Caco-2 (cell line): ENCODE measurements at places on chromosomes 13 and 19. TPM values are rescaled to one million over a fixed set of nuclear protein-coding genes. Genes with fewer than 3 reads are reported as not detected.

GRCh38 chr19:14198384-14199376, 7.3 kb downstream of the ADGRL1 start:
- no peak overlapping the region for H3K27ac ChIP-seq
- no peaks in the 10 kb centered on the region for H3K27me3 ChIP-seq
- H3K4me1 ChIP-seq: no peaks in the 10 kb centered on the region
- no peak overlapping the region for H3K4me3 ChIP-seq
- no peaks in the 10 kb centered on the region for H3K36me3 ChIP-seq

DNA sequence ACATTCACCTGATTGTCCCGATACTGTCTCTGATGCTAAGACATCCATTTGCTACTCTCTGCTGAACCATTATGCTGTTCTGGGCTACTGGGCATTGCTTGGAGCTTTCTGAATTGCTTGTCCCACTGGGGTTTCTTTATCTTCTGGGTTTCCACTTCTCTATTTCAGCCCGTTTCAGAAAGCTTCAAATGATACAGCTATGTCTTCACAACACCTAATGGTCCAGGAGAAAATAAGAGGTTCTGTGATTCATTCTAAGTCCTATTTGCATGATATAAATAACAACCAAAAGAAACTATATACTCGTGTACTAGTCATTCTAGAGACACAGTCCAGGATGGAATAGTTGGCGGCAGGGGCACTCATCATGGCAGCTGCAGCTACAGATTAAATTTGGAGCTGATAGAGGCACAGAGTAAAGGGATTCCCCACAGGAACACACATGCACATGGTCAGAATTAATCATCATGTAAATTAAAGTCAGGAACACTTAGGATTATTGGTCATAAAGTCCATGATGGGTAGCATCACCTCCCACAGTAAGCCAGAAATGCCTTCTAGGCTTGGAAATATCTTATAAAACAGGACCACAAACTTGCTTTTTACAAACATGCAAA, 33.3 kb upstream of the SCEL start:
- no peak for DNase-seq
- no peak overlapping the region for H3K27ac ChIP-seq
- H3K27me3 ChIP-seq: no peaks in the 10 kb centered on the region

- no peak for DNase-seq
- H3K27ac ChIP-seq: no peak overlapping the region
- H3K4me3 ChIP-seq: no peak overlapping the region
- H3K27me3 ChIP-seq: no peaks in the 10 kb centered on the region
These were observed 347.6 kb upstream of the NBEA start for GRCh38 chr13:34594507-34594906.

GRCh38 chr13:68745502-68745901, 1362.1 kb upstream of the ATXN8OS start:
- H3K27me3 ChIP-seq: no peaks in the 10 kb centered on the region
- no peak overlapping the region for H3K4me3 ChIP-seq
- H3K36me3 ChIP-seq: no peaks in the 10 kb centered on the region
- no peak overlapping the region for H3K27ac ChIP-seq
- no peaks in the 10 kb centered on the region for H3K4me1 ChIP-seq

GRCh38 chr19:37505958-37506386, 767 bp upstream of the ZNF793 start:
- no peaks in the 10 kb centered on the region for H3K36me3 ChIP-seq
- no peak overlapping the region for H3K4me3 ChIP-seq
- H3K27ac ChIP-seq: no peak overlapping the region
- H3K4me1 ChIP-seq: no peaks in the 10 kb centered on the region
- no peaks in the 10 kb centered on the region for H3K27me3 ChIP-seq
- DNase-seq: no peak

GRCh38 chr13:29165840-29166239, 345.7 kb downstream of the MTUS2 start:
- H3K4me1 ChIP-seq: no peaks in the 10 kb centered on the region
- H3K4me3 ChIP-seq: no peak overlapping the region
- DNase-seq: no peak
- H3K27me3 ChIP-seq: peaks cover 1% of the 10 kb centered on the region; the same call in 1 of the 2 replicates
- H3K27ac ChIP-seq: no peak overlapping the region
- H3K36me3 ChIP-seq: no peaks in the 10 kb centered on the region

DNA sequence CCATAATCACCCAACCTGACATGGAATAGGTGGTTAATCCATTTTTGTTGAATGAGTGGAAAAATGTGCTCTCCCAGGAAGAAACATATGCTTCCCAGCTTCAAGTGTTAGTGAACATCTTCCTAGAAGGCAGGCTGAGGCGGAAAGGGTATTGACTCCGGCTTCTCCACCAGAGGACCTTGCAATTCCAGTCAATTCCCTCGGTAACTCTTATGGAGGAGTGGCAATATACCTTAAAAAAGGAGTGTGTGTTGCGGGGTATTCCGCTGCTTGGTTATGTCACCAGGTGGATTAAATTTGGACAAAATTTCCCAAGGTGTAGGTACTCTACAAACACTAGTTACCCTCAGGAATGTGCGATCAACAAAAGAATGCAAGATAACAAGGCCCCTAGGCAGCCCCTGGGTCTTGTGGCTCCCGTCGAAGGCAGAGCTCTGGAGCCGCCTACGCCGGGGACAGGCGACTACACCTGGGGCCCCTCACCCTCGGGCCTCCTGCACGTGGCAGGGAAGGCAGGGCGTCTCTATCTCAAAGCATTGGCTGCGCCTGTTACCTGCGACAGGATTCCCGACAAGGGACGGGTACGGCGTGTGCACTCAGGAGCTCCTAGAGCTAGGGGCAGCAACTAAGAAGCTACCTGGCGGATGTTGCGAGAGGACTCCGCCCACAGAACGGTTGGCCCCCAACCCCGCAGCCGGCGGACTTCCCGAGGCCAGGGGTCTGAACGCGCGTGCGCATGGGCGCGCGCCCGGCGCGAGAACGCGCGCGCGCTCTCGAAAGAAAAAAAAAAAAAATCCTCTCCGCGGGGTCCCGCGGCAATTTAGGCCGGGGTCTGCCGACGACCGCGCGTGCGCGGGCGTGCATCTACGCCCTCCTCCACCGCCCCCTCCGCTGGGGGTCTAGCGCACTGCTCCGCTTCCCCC, at the start of gene WDR87:
Gene WDR87 (minus strand): TSS at position 649 of the 923 bp plus-strand sequence. CDS start 8,355 bp downstream, outside the sequence.
- H3K27me3 ChIP-seq: no peaks in the 10 kb centered on the region
- peaks cover 20% of the 10 kb centered on the region for H3K4me1 ChIP-seq
- peak within 1 kb of the TSS; percentile 88 for H3K27ac ChIP-seq
- H3K36me3 ChIP-seq: no peaks in the 10 kb centered on the region

DNA sequence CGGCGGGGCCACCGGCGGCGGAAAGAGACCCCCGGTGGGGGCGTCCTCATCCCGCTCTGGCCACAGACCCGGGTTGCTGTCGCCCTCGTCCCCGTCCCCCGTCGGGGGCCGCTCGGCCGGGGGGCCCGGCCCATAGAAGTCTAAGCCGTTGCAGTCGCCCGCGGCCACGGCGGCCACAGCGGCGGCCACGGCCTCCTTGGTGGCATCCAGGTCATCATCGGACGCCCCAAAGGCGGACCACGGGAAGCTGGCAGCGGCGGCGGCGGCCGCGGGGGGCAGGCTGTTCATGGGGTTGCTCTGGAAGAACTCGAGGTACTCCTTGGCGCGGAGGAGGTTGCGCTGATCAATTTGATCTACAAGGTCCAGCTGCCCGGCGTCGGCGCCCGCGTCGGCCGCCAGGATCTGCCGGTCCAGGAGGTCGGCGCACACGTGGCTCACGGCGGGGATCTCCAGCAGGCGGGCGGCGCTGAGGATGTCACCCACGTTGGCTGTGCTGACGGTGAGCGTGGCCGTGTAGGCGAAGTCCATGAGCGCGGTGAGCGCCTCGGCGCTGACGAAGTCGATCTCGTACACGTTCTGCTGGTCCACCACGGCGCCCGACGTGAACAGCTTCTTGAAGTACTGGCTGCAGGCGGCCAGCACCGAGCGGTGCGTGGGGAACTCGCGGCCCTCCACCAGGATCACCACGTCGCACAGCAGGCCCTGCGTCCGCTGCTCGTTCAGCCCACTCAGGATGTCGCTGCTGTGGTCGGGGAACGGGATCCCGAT, 12.1 kb downstream of the ZBTB7A start:
- H3K4me3 ChIP-seq: no peak overlapping the region
- DNase-seq: no peak
- H3K4me1 ChIP-seq: peaks cover 13% of the 10 kb centered on the region
- no peaks in the 10 kb centered on the region for H3K27me3 ChIP-seq
- H3K27ac ChIP-seq: no peak overlapping the region

GRCh38 chr13:30129411-30129810, 177.9 kb downstream of the KATNAL1 start:
- H3K36me3 ChIP-seq: no peaks in the 10 kb centered on the region
- no peak overlapping the region for H3K27ac ChIP-seq
- H3K27me3 ChIP-seq: no peaks in the 10 kb centered on the region
- no peak for DNase-seq
- no peak overlapping the region for H3K4me3 ChIP-seq

DNA sequence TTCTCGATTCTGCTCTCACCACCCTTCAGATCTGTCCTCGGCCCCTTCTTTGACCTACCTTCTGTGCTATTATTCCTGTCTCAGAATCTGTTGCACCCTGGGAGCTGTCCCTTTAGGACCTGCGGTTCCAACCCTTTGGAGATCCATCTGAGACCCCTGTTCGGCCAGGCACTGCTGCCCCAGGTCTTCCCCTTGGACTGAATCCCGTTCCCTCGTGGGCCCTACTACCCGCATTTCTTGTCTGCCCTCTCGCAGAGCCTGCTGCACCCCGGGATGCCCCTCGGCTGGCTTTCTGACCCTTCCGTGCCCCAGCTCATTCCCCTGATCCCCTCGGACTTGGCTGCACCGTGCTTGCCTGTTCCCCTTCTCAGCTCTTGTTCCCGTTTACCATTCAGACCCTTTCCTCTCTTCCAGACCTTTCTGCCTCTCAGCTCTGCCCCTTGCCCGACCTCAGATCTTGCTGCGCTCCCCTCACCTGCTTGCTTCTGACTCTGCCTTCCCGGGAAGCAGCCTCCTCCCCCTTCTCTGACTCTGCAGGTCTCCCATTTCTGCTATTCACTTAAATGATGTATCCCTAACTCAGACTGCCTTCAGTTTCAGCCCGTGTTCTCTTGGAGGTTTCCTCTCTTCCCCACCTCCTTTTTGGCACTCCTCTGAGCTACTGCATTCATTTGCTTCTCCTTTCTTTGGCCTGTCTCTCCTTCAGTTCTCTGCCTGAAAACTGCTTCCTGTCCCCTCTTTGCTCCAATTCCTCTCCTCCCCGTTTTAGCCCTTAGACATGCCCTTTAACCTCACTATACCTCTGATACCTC, 1.1 kb downstream of the ARHGAP35 start:
- no peak for DNase-seq
- no peaks in the 10 kb centered on the region for H3K27me3 ChIP-seq
- peaks cover 42% of the 10 kb centered on the region for H3K4me1 ChIP-seq
- H3K4me3 ChIP-seq: peak overlapping the region; percentile 90
- H3K27ac ChIP-seq: no peak overlapping the region
- peaks cover 3% of the 10 kb centered on the region for H3K36me3 ChIP-seq

DNA sequence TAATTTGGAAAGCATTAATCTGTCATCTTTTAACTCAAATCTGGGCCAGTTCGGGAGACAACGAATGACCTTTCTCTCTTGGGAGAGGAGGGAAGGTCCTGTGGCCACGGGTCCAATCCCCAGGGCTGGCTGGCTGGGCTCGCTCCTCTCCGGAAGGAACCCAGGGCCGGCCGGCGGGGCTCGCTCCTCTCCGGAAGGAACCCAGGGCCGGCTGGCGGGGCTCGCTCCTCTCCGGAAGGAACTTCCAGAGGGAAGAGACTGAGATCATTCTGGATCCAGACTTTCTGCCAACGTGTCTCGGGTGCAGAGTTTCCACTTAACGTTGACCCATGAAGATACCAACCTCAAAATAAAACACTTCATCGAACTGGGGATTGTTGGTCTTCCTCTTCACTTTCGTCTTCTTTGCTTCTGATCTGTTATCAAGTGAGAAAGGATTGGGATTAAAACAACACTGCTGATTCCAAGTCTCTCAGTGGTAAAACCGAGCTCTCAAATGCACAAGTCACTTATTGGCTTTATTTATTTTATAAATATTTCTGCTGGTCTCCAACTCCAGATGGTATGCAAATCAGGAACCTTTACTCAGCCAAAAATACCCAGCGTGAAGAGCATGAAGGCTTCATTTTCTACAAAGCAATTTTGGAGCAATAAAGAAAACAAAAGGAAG, 53.3 kb upstream of the C13orf46 start:
- DNase-seq: no peak
- no peaks in the 10 kb centered on the region for H3K27me3 ChIP-seq
- H3K4me1 ChIP-seq: no peaks in the 10 kb centered on the region
- H3K4me3 ChIP-seq: no peak overlapping the region
- H3K36me3 ChIP-seq: no peaks in the 10 kb centered on the region

- no peaks in the 10 kb centered on the region for H3K4me1 ChIP-seq
- H3K27me3 ChIP-seq: no peaks in the 10 kb centered on the region
- peaks cover 3% of the 10 kb centered on the region for H3K36me3 ChIP-seq
- H3K4me3 ChIP-seq: no peak overlapping the region
These were observed 64.0 kb downstream of the MLLT1 start for GRCh38 chr19:6215701-6216235.

- H3K4me1 ChIP-seq: 0 out of 2 replicates have a peak, but pooled peaks cover 5% of the 10 kb centered on the region
- H3K27ac ChIP-seq: no peak overlapping the region
- no peaks in the 10 kb centered on the region for H3K27me3 ChIP-seq
These were observed 2.6 kb downstream of the PTPRS start for GRCh38 chr19:5337708-5338655.

GRCh38 chr19:17393002-17393401, 994 bp downstream of the CCDC194 start:
- no peaks in the 10 kb centered on the region for H3K36me3 ChIP-seq
- H3K4me1 ChIP-seq: 0 out of 2 replicates have a peak, but pooled peaks cover 5% of the 10 kb centered on the region
- no peaks in the 10 kb centered on the region for H3K27me3 ChIP-seq
- no peak for DNase-seq

- no peak overlapping the region for H3K4me3 ChIP-seq
- no peaks in the 10 kb centered on the region for H3K4me1 ChIP-seq
- no peaks in the 10 kb centered on the region for H3K27me3 ChIP-seq
- DNase-seq: no peak
- H3K27ac ChIP-seq: no peak overlapping the region
These were observed 178.4 kb downstream of the FGF9 start for GRCh38 chr13:21849323-21849722.

DNA sequence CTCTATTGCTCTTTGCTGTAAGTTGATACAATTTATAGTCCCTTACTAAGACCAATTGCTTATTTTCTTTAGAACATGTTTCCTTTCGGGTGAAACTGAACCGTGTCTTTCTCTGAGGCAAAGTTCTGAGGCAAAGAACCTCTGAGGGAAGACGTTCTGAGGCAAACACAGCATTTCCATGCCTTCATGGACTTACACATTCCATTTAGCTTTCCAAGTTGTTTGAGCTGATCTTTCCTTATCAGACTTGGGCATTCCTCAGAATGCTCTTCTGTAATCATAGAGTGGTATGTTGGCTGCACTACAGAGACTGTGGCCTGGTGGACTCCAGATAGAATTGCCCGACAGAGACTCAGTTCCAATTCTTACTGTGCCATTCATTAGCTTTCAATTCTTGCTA, 579.1 kb downstream of the KCTD12 start:
- DNase-seq: peak; percentile 59
- no peaks in the 10 kb centered on the region for H3K27me3 ChIP-seq
- H3K27ac ChIP-seq: peak overlapping the region; percentile 94
- no peaks in the 10 kb centered on the region for H3K36me3 ChIP-seq

The PLIN5 gene
- 0.73 and 0.84 TPM in 2 replicates for total RNA-seq

The KLK12 gene
- total RNA-seq: not detected in 2 replicates

The ADPRHL1 gene
- total RNA-seq: 4.9 and 5.8 TPM in 2 replicates

The ZNF567 gene
- total RNA-seq: 8.6 and 9.0 TPM in 2 replicates

The FFAR3 gene
- not detected in 2 replicates for total RNA-seq

The HIPK4 gene
- not detected in 2 replicates for total RNA-seq
